ENCODE measurements at places on chromosomes 7 and 10.

DNA sequence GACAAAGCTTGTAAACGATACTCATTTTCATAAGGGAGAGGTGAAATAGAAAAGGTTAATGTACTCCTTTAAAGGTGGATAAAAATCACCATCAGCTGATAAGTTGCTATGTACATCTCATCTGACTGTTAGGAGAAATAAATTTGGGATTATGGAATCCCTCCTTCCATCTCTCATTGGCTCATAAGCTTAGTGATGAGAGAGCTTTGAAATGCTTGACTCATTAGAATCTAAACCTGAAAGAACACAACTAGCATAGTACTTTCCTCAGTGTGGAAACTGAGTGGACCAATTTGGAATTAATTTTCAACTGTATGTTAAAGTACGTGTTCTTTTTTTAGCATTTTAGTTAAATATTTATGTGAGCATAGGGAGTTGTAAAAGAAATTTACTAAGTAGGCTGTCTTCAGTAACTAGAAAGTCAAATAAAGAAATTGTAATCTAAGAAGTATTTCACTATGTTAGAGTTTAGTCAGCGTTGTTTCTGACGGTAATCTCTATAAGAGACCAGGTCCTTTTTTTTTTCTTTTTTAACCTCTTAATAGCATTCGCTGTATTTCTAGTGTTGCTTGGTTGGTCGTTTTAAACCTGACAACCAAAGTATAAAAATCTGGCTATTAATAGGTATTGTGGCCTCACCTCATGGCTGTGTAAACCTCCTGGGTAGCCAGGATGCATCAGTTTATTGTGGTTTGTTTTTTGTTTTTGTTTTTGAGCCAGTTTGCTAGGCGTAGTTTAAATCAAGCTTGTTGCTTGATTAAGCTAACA is 34.4 kb downstream of the FHIP2A start:
- no peak for DNase-seq

GRCh38 chr10:76082956-76083355 is 651.5 kb downstream of the LRMDA start:
- no peak for DNase-seq

- DNase-seq, result no peak
These were observed 829.3 kb upstream of the IGFBP3 start for GRCh38 chr7:46750321-46750865.

- no peak for DNase-seq
These were observed 33.1 kb downstream of the PPIF start for GRCh38 chr10:79380125-79380945.

GRCh38 chr10:65993451-65993850 is 932.4 kb upstream of the LRRTM3 start:
- no peak for DNase-seq

GRCh38 chr7:17618652-17618974 is 320.2 kb downstream of the AHR start:
- no peak for DNase-seq

GRCh38 chr10:74981831-74982633 is 129.4 kb upstream of the SAMD8 start:
- DNase-seq, result no peak

- DNase-seq, result peak; percentile 26
These were observed 2.9 kb downstream of the AQP1 start for GRCh38 chr7:30914596-30914995.

DNA sequence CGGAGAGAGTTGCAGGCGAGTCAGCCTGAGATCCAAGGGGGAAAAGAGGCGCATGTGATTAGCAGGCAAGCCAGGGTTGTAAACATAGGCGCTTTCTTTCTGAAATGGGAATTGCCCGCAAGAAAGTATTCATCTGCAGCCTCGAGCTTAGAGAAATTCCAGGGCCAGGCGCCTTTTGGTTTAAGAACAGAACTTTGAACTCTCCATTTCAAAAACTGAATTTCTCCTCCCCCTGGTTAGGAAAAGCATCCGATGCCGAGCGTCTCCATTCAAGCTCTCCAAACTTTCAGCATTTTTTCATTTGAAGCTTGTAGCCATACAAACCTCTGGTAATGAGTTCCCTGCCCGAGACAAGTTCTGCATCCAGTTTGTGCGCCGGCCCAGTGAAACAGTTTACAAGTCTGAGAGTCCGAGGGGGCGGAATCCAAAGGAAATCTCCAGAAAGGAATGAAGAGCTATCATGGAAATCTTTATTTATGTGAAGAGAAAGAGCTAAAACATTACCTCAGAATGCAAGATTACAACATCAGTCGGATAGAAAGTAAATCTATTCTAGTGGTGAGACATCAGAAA is 69.9 kb downstream of the FAM204A start:
- no peak for DNase-seq

- no peak for DNase-seq
These were observed 5.8 kb downstream of the CDCA7L start for GRCh38 chr7:21939858-21940372.

DNA sequence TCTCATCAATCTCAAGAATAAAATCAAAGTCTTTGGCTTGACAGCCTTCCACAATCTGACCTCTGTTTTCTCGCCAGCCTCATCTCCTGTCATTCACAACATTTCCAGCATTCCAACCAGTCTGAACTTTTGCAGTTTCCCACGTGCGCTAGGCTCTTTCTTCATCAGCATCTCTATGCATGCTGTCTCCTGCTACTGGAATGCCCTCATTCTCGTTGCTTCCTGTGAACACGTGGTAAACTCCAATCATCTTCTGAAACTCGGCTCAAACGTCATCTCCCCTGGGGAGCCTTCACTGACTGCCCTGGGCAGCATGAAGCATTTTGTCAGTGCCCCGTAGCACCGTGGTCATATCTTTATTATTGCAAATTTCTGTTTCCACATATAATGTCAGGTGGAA is 12.2 kb upstream of the RSBN1L start:
- no peak for DNase-seq

GRCh38 chr10:111128331-111129180 is 51.7 kb downstream of the ADRA2A start:
- DNase-seq, result no peak

DNA sequence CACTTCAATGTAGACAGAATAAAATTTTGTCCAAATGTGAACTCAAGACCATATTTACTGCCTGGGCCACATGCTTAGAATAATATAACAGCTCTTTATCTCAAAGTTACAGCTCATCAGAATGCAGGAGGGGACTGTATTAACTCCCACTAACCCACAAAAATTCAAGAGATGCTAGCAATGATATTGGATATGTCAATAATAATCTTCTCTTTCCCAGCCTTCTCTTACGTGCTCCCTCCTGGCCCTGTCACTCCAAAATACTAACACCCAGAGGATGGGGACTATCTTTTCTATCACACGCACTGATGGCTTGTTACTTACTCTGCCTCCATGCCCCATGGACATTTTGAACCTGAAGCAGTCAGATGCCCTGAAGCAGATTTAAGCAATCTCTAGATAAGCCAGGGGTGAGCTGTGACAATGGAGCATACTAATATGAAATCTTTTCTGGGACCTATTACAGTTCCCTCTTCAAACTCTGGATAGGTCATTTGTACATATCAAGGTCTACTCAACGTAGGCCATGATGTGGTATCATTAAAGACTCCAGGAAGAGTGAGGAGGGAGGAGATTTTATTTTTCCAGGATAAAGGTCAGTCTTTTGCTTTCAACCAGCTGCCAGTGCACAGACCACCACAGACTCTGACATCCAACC is 803.0 kb downstream of the GRM8 start:
- DNase-seq, result no peak

- no peak for DNase-seq
These were observed 152.9 kb downstream of the ADAM12 start for GRCh38 chr10:126235091-126235978.

DNA sequence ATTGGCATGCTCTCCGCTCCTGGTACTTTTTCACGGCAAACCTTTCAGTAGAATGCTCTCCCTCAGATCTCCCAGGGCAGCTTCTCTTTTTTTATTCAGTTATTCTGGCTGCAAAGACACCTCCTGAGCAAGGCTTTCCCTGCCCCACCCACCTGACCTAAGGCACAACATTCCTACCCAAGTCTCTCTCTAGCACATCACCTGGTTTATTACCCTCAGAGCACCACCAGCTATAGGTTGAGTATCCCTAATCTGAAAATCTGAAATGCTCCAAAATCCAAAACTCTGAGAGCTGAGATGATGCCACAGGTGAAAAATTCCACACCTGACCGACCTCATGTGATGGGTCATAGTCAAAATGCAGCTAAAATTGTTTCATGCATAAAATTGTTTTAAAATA is 99.6 kb downstream of the GLI3 start:
- no peak for DNase-seq

DNA sequence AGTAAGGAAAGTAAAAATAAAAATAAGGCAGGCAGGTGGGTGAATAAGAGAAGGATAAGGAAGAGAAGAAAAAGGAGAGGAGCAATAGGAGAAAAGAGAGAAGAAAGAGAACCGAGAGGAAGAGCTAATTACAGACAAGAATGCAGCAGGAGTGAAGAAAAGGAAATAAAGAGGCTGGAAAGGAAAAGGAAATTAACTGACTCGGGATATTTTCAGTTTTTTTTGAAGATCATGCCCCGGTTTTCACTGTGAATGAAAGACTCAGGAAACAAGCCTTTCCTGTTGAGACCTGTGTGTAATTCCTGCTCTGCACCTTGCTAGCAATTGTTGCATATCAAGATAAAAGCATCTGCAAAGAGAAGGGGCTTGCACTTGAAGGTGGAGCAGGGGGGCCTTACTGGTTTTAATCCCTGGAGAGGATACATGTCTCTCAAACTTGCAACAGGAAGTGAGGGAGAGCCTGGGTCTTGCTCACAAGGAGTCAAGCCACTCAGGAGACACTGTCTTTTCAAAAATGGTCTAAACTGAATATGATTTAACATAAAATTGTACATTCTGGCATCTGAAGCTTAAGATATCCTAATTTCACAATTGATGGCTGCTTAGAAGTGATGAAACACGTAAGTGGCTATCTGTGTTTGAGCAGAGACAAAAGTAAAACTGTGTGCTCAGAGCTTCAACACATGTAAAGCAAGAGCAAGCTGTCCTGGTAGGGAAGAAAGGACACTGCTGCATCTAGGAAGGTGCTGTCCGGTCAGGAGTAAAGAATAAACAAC is 157.6 kb downstream of the FAM107B start:
- no peak for DNase-seq

DNA sequence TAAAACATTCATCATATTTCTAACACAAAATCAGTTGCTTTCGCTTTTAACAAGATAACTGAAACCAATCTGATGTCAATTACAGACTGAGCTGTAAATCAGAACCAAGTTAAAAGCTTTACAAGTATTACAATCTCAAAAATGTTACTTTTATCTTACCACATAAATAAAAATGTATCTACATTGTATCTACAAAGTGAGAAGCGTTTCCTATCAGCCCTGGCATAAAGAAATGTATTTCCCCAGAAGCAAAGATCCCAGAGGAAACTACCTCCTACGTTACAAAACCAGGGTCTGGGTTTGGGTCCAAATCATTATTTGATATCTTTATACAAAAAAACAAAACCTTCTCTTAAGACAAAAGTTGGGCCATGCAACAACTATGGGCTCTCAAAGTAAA is 2.6 kb downstream of the SMURF1 start:
- no peak for DNase-seq

DNA sequence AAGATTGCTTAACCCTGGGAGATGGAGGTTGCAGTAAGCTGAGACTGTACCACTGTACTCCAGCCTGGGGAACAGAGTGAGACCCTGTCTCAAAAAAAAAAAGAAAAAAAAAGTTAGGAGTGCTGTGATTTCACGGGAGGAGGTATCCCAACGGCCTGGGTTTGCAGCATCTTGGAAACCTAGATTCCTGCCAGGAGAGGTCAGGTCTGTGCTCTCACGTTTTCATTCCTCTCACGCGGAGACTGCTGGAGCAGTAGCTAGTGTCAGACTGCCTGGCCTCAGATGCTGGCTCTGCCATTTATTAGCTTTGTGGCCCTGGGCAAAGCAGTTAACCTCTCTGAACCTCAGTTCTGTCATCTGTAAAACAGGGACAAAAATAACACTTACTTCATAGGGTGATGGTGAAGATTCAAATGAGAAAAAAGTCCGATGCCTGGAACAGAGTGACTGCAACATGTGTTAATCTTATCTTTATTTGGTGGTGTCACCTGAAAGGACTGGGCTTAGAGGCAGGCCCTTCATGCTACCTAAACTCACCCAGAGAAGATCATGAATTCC is 94.9 kb downstream of the GAD2 start:
- no peak for DNase-seq

- peak; percentile 14 for DNase-seq
These were observed 115.8 kb downstream of the HTR7 start for GRCh38 chr10:90741926-90742565.

DNA sequence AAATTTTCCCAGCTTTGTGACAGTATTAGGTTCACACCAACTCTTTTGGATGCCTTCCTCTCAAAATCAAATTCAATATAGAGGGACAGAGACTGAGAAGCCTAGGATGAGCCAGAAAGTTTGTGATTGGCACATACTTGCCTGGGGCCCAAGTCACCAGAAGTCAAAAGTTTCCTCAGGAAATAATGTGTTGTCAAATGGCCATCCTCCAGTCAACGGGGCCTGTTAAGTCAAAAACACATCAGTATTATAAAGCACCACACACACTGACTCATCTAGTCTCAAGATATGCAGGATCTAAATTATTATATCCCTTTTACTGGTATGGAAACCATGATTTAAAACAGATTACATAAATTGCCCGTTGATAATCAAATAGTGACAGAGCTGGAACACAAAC is 158.1 kb downstream of the AHR start:
- no peak for DNase-seq

DNA sequence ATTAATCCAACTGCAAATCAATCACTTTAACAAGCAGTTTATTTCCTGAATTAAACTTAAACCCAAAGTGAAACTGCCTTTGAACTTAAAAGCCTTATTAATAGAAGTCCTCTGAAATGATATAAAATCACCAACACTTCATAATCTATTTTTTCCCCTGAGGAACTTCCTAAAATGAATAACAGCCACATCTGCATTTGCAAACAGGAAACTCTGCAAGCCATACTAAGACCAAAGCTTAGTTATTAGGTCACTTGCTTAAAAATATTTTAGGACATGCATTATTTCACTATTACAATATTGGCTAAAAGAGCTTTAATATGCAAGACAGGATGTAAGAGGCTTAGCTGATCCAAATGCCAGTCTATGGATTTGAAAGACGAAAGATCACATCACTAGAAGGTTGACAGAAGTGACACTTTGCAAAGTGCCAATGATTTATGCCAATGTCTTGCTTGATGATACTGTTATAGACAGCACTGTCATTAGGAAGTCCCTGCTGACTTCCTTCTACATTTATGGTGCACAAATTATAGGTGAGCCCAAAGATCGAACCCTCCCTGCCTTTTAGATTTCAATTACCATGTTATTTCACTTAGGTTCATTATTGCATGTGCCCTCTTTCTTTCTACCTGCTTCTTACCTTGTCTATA is 99.9 kb upstream of the SKAP2 start:
- DNase-seq, result no peak

GRCh38 chr7:115694424-115694823 is 336.1 kb downstream of the TFEC start:
- DNase-seq, result no peak

DNA sequence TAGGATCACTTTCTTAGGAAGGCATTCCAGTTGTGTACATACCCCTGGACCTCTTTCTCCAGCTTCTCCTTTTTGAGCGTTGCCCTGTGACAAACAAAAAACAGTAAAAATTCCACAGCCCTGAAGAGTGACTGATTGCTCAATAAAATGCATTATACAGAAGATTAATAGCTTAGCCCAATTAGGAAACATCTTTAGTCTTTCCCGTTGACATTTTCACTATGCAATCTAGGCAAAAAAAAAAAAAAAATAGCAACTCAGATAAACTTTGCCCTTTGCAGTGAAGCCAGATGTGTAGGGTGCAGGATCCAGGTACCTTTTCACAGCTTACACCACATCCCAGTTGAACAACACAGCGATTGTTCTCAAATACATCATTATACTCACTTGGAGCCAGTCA is 17.9 kb downstream of the COL28A1 start:
- DNase-seq, result no peak

GRCh38 chr10:70459061-70459773 is 17.7 kb upstream of the NODAL start:
- no peak for DNase-seq
